CD4-positive, alpha-beta T cell treated with Interleukin-6 at 100 ng/mL for 8 hours (primary cell): ENCODE measurements at places on chromosomes 2 and 18.

- DNase-seq: no peak
Measured at GRCh38 chr2:52558265-52558664, 1209.3 kb upstream of the CHAC2 start.

- DNase-seq: no peak
Measured at GRCh38 chr2:36775806-36776205, 79.3 kb downstream of the VIT start.

- DNase-seq: no peak
Measured at GRCh38 chr2:44553456-44553855, 191.7 kb downstream of the CAMKMT start.

DNA sequence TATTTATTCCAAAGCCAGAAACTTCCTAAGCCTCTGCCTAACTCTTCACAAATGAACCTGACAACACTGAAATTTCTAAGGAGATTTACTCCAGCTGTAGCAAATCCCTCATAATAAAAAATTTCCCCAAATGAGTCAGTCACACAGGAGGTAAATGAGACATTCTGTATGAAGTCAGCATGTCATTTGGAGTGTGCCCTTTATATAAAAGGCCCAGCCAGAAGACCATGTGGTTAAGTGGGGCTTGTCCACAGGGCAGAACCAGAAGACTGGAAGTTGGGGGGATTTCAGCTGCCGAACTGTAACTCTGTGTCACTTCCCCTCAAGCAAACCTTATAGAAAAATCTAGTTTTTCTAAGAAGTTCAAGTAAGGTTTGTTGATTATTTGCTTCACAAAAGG, 30.2 kb downstream of the NRP2 start:
- DNase-seq: no peak

DNA sequence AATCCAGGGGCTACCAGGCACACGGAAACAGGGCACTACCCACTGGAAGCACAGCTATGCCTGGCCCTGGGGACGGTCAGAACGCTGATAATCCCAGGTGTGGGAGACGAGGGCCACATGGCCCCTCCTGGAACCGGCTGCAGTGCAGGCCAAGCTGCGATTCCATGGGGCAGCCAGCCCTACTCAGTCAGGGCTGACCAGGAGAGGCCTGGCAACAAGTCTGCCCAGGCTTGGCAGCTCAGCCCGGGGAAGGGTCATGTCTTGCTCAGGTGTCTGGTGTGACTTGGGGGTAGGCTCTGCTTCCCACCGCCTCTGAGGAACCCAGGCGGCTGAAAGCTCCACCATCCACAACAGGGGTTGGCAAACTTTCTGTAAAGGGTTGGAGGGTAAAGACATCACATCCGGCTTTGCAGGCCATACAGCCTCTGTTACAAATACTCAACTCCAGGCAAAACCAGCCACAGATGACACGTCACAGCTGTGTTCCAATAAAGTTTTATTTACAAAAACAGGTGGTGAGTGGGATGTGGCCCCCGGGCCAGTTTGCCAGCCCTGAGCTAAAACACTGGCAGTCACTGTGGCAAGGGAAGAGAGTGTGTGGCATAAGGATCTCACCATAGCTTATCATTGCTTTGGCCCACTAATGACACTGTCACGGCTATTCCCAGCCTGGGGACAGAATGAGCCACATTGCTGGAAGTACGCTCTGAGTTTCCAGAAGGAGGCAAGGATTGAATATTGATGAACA, 85.2 kb downstream of the NDUFA10 start:
- no peak for DNase-seq

DNA sequence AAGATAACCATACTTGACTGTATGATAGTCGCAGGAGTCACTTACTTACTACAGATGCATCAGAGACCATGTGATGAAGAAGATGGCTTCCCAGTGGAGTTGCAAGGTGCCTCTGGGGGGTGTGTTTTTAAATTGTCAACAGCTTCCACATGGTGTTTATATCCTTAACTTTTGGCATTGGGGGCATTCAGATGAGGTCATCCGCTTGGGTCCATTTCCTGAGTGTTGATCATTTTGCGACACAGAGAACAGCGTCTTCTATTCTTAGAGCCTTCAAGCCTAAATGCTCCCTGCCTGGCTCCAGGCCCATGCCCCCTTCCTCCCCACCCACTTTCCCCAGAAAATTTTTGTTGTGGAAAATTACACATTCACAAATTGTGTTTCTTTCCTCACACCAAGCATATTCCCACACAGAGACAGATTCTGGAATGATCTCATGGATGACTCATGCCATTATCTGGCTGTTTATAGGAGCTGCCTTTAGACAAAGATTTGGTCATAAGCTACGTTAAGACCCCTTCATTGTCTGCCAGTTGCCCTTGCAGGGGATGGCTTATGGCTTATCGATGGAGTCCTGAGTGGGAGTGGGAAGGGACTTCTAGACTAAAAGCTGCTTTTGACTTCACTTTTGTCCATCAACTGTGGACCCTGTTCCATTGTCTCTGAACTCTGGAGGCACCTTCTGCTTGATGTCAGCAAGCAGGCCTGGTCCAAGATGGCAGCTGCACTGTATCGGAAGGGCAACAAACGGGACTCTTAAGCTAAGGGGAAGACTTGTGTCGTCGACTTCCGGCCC, 91.8 kb downstream of the CABLES1 start:
- DNase-seq: no peak
